ENCODE measurements at places on chromosomes 3 and 15.

DNA sequence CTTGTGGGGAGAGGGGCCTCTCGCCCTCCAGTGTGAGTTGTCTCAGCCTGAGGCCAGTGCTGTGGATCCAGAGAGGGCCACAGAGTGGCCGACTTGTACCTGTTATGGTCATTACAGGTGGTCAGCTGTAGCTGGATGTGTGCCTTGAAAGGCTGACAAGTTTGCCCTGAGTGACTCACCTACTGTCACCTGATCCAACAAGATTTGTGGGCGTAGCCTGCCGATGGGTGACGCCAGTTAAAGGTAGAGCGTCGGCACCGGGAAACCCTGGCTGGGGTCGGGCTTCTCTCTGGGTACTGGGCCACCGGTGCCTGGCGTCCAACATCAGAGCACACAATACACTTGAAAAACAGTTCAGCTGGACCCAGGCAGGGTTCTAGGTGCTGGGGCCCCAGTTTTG lies 2.8 kb upstream of the ISG20 start:
- DNase-seq, result peak; percentile 45

DNA sequence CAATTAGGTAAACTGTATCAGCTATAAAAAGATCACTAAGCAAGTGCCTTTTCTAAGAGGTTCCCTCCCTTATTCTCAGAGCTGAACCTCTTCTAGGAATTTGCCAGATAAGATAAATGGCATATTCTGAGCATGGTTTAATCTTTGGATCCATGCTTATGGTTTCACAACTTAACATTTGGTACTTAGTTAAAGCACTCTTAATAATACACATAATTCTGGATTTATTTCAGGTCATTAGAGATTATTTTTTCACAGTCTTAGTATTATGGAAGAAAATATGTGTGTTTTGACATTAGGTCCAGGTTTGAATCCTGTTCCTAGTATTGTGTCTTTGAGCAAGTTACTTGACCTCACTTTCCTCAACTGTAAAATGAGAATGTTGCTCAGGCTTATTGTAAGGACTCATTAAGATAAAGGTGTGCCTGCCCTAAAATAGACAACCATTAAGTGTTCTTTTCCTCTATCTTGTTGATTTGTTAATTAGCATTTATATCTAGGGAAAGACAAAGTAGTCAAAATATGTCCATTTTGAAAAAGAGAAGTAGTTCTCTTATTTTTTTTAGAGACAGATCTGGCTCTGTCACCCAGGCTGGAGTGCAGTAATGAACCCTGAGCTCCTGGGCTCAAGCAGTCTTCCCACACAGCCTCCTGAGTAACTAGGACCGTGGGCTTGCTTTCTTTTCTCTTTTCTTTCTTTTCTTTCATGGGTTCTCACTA lies 43.4 kb downstream of the TSC22D2 start:
- DNase-seq, result no peak

DNA sequence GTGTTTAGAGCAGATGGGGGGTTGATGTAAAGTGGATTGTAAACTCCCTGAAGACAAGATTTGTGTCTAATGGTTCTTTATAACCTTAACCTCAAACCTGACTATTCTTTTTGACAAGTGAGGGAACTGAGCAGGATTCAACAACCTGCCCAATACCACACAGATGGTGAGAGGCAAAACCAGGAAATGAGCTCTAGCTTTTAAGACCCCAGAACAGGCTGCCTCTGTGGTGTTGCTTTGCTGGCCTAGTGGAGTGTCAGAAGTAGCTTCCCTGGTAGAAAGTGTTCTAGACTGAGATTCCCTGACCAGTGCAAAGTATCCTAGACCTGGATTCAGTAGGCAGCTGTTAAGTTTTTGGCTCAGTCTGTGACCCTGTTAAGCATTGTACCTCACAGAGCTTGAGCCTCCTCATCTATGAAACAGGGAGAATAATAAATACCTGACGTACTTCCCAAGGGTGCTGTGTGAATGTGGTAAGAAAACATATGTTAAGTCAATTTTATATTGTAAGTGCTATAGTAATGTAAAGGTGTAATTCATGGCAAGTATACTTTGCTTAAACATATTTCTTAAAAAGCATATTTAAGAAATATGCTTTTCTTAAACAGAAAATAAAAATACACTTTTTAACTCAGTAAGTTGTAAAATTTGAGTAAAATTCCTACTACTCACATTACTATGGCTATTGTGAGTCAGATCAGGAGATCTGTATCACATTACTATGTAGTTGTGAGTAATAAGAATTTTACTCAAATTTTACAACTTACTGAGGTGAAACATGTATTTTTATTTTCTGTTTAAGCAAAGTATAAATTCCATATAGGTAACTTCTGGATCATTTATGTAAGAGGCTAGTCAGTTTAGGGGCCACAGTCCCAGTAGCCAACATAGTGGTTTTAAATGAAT lies 8.8 kb downstream of the GPR87 start:
- no peak for DNase-seq

DNA sequence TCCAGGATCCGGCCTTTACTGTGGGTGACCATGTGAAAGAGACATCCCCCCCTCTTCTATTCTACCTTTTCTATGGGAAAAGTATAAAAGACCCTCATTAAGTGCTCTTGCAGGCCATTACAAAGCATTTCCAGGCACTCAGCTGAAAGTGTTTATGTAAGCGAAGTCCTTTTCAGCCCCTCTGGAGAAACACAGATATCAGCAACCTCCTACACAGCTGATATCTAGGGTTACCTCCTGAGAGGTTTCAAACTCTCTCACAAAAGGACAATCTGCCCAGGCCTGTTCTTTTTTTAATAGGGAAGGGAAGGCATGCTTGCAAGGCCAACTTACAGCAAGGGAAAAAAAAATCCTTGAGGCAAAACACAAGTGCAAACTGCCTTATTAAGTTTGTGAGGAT lies 12.6 kb downstream of the ETV5 start:
- no peak for DNase-seq

DNA sequence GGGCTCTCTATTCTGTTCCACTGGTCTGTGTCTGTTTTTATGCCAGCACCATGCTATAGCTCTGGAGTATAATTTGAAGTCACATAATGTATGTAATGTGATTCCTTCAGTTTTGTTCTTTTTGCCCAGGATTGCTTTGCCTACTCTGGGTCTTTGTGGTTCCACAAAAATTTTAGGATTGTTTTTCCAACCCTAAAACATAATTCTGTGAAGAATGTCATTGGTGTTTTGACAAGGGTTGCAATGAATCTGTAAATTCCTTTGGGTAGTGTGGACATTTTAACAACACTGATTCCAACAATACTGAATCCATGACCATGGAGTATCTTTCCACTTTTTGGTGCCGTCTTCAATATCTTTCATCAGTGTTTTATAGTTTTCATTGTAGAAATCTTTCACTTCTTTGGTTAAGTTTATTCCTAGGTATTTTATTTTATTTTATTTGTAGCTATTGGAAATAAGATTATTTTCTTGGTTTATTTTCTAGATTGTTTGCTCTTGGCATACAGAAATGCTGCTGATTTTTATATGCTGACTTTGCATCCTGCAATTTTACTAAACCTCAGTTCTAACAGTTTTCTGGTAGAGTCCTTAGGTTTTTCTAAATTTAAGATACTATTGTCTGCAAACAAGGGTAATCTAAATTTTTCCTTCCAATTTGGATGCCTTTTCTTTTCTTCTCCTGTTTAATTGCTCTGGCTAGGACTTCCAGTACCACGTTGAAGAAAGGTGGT lies 29.7 kb downstream of the TJP1 start:
- DNase-seq, result no peak

DNA sequence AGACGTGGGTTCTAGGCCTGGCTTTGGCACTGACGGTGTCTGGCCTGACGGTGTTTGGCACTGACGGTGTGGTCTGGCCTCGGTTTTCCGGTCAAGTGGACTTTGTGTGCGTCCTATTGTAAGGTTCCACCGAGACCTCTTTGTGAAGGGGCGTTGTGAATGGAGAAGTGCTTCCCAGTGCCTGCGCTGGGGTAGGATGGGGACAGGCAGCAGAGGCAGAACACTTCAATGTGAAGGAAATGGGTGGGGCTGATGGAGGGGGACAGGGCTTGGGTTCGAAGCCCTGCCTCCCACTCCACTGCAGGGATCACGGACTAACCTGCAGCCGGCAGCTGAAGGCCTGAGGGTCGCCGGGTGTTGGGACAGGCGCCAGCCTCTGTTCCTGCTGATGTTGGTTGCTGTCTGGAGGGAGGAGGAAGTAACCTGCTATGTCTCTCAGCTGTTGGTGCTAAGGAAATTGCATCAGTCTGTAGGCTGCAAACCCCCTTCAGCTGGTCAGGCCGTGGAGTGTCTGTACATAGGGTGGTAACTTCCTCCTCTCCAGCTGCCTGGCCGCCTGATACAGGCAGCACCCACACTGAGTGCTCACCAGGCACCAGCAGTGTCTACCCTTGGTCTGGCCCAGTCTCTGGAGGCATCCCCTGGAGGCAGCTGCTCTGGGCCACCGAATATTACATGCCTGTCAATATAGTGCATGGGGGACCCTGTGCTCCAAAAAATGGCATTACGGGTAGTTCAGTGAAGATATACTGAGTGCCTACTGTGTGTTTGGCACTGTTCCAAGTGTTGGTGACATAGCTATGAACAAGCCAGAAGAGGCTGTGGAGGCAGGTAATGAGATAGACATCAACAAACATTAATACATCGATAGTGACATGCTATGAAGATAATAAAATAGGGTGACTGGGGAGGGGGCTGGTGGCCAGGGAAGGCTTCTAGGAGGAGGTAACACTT lies 1.1 kb downstream of the TM6SF1 start:
- DNase-seq, result no peak

- DNase-seq, result no peak
Observed at GRCh38 chr3:69719587-69720122, 19.6 kb upstream of the MITF start.

- DNase-seq, result no peak
Observed at GRCh38 chr3:58150130-58150809, 60.5 kb downstream of the DNASE1L3 start.

DNA sequence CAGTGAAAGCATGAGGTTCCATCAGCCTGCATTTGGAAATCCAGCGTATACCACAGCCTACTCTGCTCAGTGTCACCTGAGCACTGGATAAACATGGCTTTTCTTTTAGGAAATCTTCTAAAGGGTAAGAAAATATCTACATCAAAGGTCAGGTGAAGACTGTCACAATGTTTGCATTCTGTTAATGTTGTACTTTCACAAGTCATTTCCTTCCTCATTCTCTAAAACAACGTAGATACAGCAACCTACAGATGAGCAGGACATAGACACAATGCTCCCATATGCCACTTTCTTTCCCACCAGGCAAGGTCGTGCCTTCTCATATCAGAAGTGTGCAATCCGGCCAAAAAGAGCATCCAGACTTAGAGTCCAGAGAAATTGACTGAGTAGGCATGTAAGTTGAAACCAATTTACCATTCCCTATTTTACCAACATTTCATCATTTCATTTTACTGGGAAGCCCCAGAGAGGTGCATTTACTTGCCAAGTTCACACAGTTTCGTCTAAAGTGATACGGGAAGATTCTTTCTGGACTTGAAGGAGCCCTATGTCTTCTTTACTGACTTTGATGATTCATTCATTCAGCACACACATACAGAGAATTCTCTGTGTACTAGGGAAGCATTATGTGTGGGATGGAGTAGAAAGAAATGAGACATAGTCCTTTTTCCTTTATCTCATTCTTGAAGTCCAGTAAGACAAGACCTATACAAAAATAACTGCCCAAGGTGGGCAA lies 30.6 kb upstream of the LPP start:
- DNase-seq, result no peak

DNA sequence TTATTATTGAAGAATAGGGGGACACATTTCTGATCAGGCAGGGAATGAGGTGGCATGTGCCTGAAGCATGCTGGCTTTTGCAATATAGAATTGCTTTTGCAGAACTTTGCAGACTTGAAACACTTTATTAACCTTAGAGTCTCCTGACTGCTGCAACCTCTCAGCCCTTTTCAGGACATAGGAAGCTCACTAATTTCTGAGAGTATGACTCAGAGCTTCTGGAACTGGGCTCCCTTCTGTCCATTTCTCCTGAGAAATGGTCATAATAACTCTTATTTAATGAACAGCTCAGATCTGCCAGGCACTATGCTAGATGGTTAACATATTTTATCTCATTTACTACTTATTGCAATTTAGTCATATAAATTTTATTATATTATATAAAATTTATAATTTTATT lies 38.6 kb upstream of the DGKG start:
- DNase-seq, result no peak
